ENCODE measurements at places on chromosomes 3 and 15.

- DNase-seq: peak; percentile 76
Measured at GRCh38 chr3:138188013-138188730, 1.1 kb downstream of the ARMC8 start.

DNA sequence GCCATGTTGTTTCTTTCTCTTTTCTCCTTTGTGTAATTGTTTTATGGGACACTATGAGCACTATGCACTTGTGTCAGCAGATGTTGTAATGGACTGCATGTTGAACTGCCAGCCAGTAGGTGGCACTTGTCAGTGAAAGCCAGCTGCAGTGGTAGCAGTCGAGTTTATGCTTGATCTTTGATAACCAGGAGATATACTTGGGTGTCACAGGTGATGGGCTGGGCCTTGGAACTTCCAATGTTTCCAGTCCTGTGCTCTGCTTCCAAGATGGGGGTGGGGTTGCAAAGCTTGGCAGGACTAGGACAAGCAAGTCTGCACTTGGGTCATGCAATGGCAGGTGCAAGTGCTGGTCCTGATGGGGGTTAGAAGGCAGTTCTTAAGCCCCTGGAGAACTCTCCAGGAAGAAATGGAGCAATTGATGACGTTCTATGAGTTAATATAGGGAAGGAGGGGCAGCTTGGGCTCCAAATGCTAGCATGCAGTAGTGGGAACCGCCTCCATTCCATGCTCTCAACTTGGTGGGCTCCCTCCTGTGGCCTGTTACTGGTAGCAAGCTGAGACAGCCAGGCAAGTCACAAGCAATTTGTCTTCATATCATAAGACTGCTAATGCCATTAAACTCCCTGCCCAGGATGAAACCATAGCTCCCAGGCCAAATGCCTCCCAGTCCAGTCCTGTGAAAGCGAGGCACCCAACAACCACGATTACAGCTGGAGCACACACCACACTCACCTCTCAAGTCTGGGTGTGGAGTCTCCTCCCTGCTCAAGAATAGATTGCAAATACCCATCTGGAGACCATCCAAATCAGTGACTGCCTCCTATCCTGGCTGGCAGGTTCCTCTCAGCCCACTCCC, 287.2 kb downstream of the CGGBP1 start:
- peak; percentile 45 for DNase-seq

- DNase-seq: no peak
Measured at GRCh38 chr3:62134061-62134496, 239.3 kb downstream of the FEZF2 start.

DNA sequence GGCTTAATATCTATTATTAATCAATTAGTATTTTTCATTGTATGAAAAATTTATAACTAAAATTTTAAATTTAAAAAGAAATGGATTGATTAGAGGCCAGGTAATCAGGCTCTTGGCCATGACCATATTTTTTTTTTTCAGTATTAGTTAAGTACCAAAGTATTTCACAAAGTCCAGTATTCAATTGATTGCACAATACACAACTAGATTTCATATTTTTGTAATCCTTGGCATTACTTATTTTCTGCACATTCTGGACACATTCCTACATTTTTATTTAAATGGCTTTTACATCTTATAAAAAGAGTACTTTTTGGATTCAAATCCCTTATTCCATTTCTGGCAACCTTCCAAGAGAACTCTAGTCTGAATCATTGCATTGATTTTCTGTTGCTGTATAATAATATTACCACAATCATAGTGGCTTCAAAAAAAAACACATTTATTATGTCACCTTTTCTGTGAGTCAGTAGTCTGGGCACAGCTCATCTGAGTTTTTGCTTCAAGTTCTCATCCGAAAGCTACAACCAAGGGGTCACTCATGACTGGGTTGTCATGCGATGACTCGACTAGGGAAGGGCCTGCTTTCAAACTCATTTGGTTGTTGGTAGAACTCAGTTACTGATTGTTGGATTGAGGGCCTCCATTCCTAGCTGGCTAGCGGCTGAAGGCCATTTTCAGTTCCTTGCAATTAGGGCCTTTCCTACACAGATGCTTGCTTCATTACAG, 90.7 kb downstream of the CNTN6 start:
- DNase-seq: no peak

GRCh38 chr15:51077221-51078153, 17.2 kb downstream of the TNFAIP8L3 start:
- DNase-seq: peak; percentile 44

- no peak for DNase-seq
Measured at GRCh38 chr3:8822141-8822540, 52.7 kb upstream of the OXTR start.

DNA sequence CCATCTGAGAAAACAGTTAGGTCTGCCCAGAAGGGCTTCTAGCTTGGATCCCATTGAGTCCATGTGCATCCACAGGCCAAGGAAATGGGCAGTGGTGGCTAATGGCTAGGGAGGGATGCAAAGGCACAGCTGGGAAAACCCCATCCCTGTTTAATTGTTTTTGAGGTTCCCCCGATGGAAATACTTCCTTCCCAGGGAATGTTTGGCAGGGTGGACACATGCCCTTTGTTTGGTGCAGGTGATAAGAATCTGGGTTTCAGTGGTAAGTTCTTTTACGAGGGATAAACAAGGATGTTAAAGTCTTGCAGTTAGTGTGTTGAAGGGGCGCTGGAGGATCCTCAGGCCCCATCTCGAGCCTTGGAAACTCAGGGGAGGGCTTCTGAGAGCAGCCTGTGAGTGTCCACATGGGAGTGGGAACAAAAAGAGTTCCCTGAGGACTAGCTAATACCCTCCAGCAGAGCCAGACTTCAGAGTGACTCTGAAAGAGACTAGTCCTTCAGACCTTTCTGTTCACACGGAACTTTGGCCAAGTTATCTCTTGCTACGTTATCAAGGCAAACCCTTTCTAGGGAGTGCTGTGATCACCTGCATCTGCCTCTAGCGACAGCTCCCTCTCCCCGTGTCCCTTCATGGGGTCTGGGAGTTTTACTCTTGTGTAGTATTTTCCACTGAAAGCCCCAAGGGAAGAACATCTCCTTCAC, 17.4 kb downstream of the PTPRG start:
- no peak for DNase-seq

DNA sequence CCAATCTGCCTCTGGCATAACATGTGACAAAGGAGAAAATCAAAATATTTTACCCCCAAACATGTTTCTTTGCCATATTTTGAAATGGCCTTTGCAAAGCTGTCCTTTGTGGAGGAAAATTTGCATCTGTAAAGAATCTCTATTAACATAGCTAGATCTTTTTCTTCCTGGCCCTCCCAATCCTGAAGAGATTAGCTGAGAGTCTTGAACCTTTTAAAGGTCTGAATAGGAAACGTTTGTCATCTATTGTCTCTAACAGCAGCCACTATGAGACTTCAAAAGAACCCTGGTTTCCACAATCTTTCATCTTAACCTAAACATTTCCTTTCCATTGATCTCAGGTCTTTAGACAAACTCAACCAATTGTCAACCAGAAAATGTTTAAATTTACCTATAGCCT, 520.9 kb upstream of the TGFBR2 start:
- DNase-seq: no peak

GRCh38 chr15:51641490-51642130, 19.0 kb upstream of the DMXL2 start:
- DNase-seq: no peak

GRCh38 chr3:188076176-188076575, 77.8 kb upstream of the LPP start:
- no peak for DNase-seq

- DNase-seq: no peak
Measured at GRCh38 chr3:185709251-185709955, 115.4 kb downstream of the IGF2BP2 start.

DNA sequence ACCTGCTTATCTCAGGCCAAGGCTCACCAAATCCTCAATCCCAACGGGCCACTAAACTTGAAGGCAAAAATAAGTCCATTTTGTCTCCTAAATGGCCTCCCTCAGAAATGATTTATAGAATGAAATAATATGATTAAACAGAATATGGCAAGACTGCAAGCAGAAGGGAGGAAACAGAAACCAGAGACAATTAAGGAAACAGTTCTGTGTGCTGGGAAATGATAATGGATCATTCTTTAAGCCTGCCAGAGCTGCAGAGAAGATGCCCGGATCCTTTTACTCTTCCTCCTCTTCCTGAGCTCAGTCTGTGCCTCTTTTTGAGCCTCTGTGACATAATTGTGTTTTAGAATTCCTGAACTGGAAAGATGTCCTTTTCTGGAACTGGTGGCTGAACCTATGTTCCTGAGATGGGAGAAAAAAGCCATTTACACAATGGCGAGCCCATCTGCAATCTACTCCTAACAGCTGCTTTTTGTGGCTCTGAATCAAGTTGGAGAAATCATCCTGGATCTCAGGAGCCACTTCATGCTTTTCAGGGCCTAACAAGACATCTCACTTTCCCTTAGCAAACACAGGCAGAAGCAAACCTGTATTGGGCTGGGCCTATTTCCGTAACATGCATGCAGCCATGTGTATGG, 2.8 kb upstream of the ABHD2 start:
- no peak for DNase-seq

GRCh38 chr15:83310521-83311456, 26.3 kb upstream of the BNC1 start:
- DNase-seq: no peak

DNA sequence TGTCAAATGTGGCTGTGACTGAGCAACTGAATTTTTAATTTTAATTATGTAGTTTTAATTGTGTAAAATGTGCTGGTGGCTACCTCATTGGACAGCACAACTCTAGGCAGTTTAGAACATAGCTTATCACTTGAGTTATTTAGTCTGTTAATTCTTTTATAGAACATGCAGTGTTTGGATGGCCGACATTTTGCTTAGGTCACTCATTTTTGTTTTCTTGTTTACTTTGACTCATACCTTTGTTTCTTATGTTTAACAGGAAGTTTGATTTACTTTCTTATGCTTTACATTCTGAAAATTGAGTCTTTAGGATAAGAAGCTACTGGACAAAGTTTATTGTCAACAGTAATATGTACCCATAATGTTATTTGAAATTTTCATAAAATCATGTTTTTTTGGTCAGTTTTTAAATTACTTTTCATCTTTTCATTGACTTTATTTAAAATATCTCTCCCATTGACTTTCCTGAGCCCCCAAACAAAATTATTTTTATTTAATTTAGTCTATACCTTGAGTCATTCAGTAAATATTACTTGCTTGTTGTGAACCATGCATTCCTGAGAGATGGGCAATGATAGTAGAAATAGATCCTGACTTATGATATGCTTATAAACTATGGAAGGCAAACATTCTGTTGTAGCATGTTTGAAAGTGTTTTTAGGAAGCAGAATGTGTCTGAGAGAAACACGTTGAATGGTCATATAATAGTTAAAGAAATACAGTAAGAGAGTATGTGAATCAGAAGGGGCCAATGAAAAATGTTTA, 60.6 kb downstream of the TCF12 start:
- no peak for DNase-seq

Measured in hematopoietic multipotent progenitor cell treated with erythropoietin and hydrocortisone succinate and interleukin-3 and kit ligand, for 17 days (in vitro differentiated cells).